Hippocampal formation (tissue), 2 donors: ENCODE measurements at places on chromosomes 12 and 14.

- DNase-seq = no peak
Measured at GRCh38 chr12:6276956-6277620, 33.4 kb upstream of the PLEKHG6 start.

- DNase-seq = no peak
Measured at GRCh38 chr14:58808828-58809227, 171.1 kb downstream of the DACT1 start.

DNA sequence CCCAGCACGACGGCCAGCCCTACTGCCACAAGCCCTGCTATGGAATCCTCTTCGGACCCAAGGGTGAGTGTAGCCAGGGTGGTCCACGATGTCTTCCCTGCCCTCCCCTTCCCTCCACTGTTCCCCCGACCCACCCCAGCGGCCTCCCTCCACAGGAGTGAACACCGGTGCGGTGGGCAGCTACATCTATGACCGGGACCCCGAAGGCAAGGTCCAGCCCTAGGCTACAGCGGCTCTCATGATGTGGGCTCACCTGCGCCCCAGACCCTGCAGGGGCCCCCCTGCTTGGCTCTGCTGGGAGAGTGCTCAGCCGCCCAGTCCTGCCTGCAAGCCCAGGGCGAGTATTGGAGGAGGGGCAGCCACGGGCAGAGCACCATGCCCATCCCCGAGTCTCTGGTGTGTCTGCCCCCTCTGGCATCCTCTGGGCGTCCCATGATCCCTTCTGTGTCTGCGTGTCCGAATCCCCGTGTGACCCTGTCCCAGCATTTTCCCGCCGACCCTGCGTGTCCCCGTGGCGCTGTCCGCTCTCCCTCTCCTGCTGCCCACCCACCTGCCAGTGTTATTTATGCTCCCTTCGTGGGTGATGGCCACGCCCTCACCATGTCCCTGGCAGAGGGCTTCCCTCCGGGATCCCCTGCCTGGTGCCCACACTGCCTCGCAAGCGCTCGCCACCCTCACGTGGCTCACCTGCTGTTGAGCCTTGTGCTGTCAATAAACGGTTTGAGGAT is 5.0 kb downstream of the CRIP2 start:
- DNase-seq = no peak

GRCh38 chr14:105251920-105252319 is 3.6 kb downstream of the BTBD6 start:
- no peak for DNase-seq

DNA sequence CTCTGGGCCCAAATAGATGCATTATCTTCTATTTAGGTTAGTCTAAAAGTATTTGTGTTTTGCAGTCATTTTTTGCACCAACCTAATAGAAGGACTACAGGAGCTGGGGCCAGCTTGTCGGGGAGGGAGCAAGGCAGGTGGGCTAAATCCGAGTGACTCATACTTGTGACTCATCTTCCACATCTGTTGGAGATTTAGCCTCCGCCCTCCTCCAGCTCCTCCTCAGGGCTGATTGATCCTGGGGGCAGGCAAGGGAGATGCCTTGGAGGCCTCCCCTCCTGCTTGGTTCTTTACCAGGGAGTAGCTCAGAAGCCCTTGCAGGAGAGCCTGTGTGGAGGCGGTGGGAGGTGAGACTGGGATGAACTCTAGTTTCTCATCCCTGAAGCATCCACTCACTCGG is 27.9 kb downstream of the RHOF start:
- no peak for DNase-seq

GRCh38 chr14:97878727-97879126 is 1081.5 kb downstream of the VRK1 start:
- peak; percentile 0 for DNase-seq

DNA sequence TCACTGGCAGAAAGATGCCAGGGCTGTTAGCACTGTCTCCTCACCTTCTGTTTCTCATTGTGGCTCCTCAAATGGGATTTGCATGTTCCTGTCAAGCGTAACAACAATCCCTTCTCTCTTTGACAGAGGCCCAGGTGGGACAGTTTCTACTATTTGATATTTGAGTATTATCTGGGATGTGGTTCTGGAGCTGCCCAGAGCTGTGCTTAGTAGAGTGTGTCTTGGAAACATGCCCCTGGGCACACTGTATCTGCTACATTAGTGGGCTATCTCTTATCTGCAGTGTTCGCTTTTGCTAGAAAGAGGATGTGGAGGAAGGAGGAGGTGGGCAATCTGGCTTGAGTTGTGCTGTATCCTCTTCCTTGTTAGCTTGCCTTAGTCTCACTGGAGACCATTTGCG is 3.8 kb upstream of the ACADS start:
- no peak for DNase-seq

- DNase-seq = peak; percentile 6
Measured at GRCh38 chr12:45122768-45123380, 72.0 kb upstream of the DBX2 start.

- no peak for DNase-seq
Measured at GRCh38 chr14:49494836-49495235, 91.3 kb downstream of the RPS29 start.

DNA sequence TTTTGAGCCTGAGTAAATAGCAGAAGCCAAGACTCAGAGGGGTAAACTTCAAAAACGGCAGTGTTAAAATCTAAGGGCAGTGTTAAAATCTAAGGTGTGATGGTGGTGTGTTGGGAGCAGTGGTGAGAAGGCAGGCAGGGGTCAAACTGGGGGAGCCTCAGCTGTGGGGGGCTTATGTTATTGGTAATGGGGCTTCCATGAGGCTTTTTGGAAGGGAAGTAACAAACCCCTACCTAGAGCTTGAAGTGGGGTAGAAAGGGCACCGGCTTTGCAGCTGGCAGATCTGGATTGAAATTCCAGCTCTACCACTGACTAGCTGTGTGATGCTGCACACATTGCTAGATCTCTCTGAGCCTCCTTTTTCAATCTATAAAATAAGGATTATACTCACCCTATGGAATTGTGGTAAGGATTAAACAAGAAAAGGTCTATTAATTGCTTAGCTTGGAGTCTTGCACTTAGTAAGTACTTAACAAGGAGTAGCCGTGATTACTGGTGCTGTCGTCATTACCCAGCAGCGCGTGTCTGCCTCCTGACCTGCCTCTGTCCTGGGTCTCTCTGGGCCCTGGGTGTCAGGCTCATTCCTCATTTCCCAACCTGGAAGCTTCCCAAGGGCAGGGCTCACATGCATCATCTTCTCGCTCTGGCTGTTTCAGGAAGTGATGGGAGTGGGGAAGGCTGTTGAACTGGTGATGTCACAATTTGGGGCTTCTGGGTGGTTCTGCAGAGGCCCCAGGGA is 18.5 kb upstream of the KRT80 start:
- no peak for DNase-seq

- DNase-seq = no peak
Measured at GRCh38 chr12:64997858-64998257, 123.2 kb downstream of the WIF1 start.

GRCh38 chr14:25848601-25849000 is 749.2 kb downstream of the NOVA1 start:
- DNase-seq = no peak

DNA sequence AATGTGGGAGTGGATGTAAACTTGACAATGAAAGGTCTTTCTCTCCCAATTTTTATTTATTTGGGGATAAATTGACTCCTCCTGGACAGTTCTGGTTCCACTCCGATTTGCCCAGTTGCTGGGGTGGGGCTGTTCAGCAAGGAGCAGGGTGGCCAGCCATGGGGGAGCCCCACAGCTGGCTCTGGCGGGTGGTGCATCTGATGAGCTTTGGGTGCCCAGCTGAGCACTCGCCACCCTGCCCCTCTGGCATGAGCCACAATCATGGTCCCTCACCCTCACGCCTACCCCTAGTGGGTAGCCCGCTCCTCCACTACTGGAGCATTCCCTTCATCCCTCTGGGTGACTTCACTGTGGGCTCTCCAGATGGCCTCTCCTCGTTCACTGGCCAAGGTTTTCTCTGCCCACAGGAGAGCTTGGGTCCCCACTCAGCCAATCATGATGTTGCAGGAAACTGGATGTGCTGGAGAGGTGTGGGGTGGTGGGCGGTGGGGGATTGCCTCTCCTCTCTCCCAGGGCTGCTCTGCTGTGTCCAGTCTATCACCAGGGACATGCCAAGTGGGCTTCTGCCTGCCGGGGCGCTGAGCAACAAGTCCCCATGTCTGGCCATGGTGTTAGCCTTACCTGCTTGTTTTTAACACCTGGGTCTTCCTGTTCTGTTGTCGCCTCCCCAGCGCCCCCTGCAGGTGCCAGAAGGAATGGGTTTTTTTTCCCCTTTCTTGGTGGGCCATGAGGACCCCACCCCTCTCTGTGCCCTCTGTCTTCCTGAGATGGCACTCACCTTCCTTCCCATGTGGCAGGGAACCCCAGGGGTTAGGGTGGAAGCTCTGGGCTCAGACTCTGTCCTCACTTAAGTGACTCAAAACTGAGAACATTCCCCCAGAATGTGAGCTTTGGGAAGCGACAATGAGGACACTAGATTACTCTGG is 3.4 kb downstream of the CYP46A1 start:
- DNase-seq = no peak

DNA sequence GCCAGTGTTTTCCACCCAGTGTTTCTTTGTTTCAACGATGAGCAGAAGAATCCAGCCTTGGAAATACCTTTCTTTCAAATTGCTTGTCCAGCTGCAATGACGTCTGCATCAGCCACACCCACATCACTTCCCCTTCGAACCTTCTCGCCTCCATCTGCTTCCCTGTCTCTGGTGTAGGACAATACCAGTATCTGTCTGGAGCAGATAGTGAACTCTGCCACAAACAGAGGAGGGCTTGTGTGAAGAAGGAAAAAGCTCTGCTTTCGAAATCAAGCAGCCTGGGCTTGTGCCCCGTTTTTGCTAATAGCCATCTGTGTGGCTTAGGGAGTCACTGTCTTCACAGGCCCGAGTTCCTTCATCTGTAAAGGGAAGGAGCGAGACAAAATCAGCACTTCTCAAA is 415.4 kb downstream of the ZFP36L1 start:
- peak; percentile 70 for DNase-seq

- no peak for DNase-seq
Measured at GRCh38 chr14:105918496-105919262, 392.3 kb downstream of the TMEM121 start.

- no peak for DNase-seq
Measured at GRCh38 chr12:57770734-57771133, 1.2 kb downstream of the METTL1 start.

DNA sequence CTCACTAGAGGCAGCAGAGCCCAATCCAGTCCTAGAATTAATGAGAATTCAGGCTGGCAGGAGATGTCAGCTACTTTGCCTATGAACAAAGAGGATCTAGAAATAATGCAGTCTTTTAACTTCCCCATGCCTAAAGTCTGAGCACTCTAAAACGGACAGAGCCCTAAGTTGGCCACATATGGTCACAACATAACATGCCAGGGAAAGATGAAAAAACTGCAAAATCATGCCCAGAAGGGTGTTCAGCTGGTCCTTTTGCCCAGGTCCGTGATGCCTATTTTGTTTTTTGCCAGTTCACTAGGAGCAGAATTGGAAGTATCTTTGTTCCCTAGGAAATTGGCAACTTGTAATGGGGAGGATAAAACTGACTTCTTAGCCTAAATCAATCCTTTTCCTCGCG is 20.3 kb upstream of the LMNTD1 start:
- peak; percentile 44 for DNase-seq

- no peak for DNase-seq
Measured at GRCh38 chr12:85060916-85061315, 24.8 kb downstream of the LRRIQ1 start.

DNA sequence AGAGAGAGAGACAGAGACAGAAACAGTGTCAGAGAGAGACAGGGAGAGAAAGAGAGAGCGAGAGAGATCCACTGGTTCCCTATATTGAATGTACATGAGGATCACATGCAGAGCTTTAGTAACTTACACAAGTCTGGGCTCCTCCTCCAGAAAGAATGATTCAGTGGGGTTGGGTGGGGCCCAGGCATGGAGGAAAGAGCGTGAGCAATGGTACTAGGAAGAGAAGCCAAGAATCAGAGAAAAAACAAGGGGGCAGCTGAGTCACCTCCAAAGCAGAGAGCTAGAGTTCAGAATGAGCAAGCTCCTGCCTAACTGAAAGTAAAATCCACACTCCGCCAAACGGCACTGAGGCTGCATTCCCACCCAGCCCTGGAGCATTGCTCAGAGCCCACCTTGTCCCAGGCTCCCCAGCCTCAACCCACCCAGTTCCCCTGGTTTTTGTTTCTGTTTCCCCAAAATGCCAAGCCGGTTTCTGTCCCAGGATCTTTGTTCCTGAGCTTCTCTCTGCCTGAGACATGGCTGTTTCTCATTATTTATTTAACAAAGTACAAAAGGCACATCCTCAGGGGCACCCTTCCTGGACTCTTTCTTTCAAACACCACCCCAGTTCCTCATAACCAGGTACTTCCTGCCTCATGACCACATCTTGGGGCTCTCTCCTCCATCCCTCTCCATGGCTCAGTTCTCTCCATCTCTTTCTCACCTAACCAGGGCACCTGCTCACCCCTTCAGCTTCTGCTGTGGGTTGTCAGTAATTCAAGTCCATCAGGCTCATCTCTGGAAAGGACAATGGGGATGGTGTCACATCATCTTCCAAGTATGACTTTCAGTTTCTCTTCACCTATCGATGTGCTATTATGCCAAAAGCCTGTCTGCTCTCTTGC is 670.3 kb upstream of the TBX3 start:
- no peak for DNase-seq

GRCh38 chr14:101498526-101498860 is 62.8 kb upstream of the DIO3 start:
- no peak for DNase-seq

GRCh38 chr12:101779200-101779599 is 39.9 kb upstream of the SYCP3 start:
- no peak for DNase-seq

- peak; percentile 19 for DNase-seq
Measured at GRCh38 chr14:23478109-23478759, 8.7 kb downstream of the NGDN start.

GRCh38 chr14:59221568-59221967 is 33.1 kb downstream of the DAAM1 start:
- DNase-seq = no peak

GRCh38 chr14:22801716-22802115 is 13.5 kb downstream of the SLC7A7 start:
- no peak for DNase-seq

GRCh38 chr14:35296545-35296944 is 4.4 kb downstream of the PSMA6 start:
- DNase-seq = no peak

- DNase-seq = no peak
Measured at GRCh38 chr14:28294834-28295440, 471.6 kb upstream of the FOXG1 start.

DNA sequence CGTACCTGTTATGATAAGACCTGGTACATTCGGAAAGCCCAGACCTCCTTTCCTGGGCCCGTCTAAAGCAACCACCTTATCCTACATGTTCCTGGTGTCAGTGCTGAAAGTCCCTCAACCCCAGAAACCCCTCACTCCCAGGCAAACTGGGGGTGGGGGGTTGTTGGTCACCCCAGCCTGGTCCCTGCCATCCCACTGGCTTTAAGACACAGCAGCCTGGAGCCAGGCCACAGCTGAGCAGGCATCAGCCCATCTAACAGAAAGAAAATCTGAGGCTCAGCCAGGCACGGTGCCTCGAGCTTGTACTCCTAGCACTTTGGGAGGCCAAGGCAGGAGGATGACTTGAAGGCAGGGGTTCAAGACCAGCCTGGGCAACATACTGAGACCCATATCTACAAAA is 4.5 kb downstream of the SELPLG start:
- DNase-seq = no peak
